ENCODE measurements at places on chromosomes 4 and X.

- peak; percentile 52 for DNase-seq
Measured at GRCh38 chr4:6755088-6755753, 27.3 kb upstream of the KIAA0232 start.

DNA sequence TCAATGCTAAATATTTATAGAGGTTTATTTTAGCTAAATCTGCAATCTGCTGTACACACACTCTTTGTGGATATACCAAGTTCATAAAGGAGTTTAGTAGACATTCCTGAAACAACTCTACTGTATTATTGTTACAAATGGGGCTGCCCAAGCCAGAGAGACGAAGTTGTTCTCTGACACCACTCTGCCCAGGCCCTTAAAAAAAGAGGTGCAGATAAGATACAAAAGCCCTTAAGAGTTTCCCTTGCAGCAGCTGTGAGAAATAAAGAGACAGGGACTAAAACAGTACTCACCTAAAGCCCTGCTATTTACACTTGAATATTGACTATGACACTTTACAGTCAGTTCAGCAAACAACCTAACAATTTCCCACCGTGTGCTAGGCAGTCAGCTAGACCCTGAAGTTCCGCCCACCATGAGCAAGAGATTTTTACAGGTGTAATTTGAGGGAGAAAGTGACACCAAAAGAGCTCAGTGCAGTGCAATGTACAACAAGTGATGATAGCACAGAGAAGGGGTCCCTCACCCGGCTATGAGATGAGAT, 191.7 kb downstream of the PRDM5 start:
- DNase-seq = no peak

DNA sequence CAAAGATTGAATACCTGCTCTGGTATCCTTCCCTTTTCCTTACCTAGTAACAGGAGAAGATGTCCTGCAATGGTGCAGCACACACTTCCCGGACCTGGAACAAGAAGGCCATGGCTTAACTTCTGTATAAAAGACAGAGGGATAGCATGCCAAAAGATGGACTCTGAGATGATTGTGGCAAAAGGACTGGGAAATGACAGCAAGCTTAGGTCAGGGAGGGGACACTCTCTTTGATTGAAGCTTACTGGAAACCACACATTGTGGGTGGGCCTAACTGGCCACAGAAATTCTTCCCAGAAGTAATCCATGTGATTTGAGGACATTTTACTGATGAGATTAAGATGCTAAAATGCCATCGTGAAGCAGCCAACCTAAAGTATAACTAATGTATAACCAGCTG, 71.0 kb upstream of the OTUD4 start:
- no peak for DNase-seq

DNA sequence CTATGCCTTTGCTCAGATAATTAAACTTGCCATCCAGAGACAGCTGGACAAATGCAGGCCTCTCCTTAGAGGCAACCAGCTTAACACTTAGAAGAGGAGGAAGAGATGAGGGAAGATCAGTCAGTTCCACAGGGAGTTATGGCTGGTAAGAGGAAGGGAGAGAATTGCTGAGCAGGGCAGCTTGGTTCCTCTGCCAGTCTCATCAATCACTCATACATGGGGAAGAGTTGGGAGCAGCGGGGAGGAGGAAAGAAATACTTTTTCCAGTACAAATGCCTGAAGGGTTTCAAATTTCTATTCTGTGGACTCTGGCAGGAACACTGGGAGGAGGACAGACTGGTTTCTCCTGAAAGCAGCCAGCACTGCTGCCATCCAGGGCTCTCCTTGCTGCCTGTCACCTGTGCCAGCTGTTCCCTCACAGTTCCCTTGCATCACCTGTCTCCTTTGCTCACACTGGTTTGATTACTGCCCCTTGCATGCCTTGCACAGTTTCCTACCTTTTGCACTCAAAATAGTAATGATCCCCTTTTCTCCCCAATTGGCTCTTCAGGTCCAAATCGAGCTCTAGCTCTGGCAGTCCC, 59.5 kb downstream of the PGRMC2 start:
- DNase-seq = no peak

GRCh38 chr4:181105487-181105886, 1137.7 kb upstream of the TENM3 start:
- DNase-seq = no peak

DNA sequence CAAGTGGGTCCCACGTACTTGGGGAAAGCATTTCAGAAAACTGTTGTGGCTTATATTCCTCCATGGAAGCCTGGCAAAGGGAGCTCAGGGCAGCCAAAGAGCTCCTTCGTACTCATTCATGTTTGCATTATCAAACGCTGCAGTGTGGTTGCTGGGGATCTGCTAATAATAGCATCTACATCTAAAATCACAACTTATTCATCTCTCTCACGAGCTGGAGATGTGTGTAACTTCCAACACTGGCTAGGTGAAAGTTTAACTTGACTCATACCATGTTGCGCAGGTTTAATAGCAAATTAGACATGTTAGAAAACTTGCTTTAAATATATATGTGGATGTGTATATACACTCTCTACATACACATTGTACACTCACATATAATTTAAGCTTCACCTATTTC, 415.1 kb downstream of the AFF2 start:
- DNase-seq = no peak

GRCh38 chr4:103365285-103365684, 167.1 kb upstream of the CENPE start:
- no peak for DNase-seq
